ENCODE measurements at places on chromosomes 13 and 19. TPM values are rescaled to one million over a fixed set of nuclear protein-coding genes. Genes with fewer than 3 reads are reported as not detected.

Gene CRX
- not detected for total RNA-seq

Gene PPM1N
- 2.3 TPM for total RNA-seq

Gene PTGIR
- total RNA-seq = 5.5 TPM

Gene CEACAM1
- 0.97 TPM for total RNA-seq

Gene FUT6
- not detected for total RNA-seq

Gene FPR3
- total RNA-seq = not detected

Gene ZNF850
- total RNA-seq = 3.2 TPM

Gene CLEC4G
- not detected for total RNA-seq

Gene ZNF846
- 10.8 TPM for total RNA-seq

Gene RINL
- 1.3 TPM for total RNA-seq

Gene ZNF304
- total RNA-seq = 11.2 TPM

Gene PPP1R37
- 31.1 TPM for total RNA-seq

Gene VSIG10L
- 0.43 TPM for total RNA-seq

Gene TRPC4
- total RNA-seq = 28.3 TPM

Gene NKPD1
- total RNA-seq = under 0.01 TPM
